Colonic mucosa (tissue), 4 donors: ENCODE measurements at places on chromosomes 12 and 14.

- no peak for DNase-seq
These were observed 44.3 kb upstream of the STRN3 start for GRCh38 chr14:31070431-31070830.

GRCh38 chr14:93954900-93955849 is 21.2 kb downstream of the ASB2 start:
- DNase-seq = no peak

- no peak for DNase-seq
These were observed 231.6 kb upstream of the GRIP1 start for GRCh38 chr12:66910366-66910974.

- DNase-seq = no peak
These were observed 502.6 kb downstream of the DIO2 start for GRCh38 chr14:79708426-79709388.

DNA sequence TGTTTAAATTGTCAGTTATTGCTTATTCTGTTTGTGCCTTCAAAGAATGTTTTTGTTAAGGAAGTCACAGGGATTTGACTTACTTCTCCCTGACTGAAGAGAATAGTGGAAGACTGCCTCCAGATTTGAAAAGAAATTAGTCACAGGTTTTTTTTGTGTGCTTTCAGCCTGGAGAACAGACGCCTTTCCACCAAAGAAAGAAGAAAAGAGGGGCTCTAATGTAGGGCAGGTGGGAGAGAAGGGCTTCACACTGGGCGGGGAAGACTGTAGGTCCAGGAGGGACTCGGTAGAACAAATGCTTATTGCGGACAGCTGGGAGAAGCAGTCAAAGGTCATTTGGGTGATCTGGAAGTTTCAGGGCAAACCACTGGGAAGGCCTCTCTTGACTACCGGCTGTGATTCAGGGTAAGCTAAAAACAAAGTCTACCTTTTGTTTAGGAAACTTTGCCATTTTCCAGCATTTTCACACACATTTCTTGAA is 76.8 kb downstream of the SAMD4A start:
- no peak for DNase-seq

GRCh38 chr14:31275731-31276130 is 68.1 kb upstream of the HECTD1 start:
- DNase-seq = no peak

DNA sequence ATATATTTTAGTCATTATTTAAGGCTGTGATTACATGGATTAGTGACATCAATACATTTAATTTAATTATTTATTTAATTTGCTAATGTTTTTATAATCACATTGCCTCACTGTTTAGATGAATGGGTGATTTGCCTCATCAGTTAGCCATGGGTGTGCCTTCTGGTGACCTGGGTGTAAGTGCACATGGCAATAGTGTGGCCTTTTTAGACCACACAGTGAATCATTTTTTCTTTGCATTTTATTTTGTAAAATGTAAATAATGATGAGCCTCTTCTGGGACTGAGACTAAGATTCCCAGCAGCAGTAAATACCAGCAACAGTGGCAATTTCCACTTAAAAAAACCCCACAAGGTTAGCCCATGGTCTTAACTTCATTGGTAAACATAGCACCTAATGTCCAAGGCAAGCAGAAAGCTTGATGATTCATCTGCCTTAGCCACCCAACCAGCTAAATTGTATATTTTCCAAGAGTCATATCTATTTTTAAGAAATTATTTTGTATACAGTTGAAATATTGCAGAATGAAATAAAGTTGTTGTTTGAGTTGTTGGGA is 235.9 kb upstream of the NOVA1 start:
- no peak for DNase-seq

DNA sequence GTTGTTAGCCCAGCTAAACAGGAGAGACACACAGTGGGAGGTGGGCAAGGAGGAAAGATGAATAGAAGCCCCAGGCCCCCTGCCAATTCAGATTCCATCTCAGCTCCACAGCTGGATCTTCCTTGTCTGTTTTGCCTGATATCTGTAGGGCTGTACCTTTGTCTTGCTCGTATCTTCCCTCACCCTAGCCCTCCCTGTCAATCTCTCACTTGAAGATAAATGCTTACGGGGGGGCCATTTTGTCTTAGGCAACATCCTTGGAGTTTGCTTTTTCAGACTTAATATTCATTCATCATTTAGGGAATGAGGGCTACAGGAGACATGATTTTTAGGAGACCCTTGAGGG is 2.4 kb downstream of the KIF5A start:
- DNase-seq = no peak

DNA sequence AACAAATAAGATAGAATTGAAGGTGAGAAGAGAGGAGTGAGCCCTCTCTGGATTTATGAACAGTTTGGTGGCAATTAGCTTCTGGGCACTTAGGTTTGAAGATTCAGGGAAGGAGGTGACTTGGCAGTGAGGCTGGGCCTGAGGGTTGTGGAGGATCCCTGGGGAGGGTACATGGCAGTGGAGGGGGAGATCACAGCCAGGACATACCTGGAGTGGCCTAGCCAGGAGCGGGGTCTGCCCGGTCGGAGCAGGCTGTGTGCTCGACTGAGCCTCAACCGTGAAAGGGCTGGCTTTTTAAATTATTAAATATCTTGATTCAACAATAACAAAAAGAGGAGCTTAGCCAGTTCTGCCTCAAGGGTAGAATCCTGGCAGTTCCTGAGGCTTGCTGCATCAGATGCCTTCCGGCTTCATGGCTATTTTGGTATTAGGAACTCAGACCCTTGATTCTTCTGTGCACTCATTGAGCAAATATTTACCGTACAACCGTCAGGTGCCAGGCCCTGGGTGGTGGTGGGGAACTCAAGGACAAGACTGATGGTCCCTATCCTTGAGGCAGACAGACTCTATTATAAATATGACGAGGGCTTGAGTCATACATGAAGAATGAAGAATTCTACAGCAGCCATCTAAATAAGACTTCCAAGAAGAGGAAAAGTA is 73.4 kb downstream of the SPTB start:
- no peak for DNase-seq

- no peak for DNase-seq
These were observed 50.0 kb upstream of the GPATCH2L start for GRCh38 chr14:76101391-76102379.
